RPMI7951 (cell line): ENCODE measurements at places on chromosomes 7 and 10. TPM values are rescaled to one million over a fixed set of nuclear protein-coding genes. Genes with fewer than 3 reads are reported as not detected.

Gene PLXNA4
- total RNA-seq: 1.4 and 2.1 TPM in 2 replicates

Gene ERVW-1
- total RNA-seq: not detected in 2 replicates

Gene TRIM4
- total RNA-seq: 19.1 and 19.4 TPM in 2 replicates

Gene MCM10
- total RNA-seq: 20.7 and 21.9 TPM in 2 replicates

Gene SRGN
- total RNA-seq: 333 and 345 TPM in 2 replicates

Gene CDHR3
- total RNA-seq: 1.3 and 1.4 TPM in 2 replicates

Gene PNLIPRP3
- not detected in 2 replicates for total RNA-seq

Gene CNTNAP2
- total RNA-seq: not detected in 2 replicates

Gene OR13A1
- total RNA-seq: not detected in 2 replicates

Gene ASIC3
- total RNA-seq: 0.10 and 1.3 TPM in 2 replicates

Gene LSM8
- total RNA-seq: 123 and 125 TPM in 2 replicates

DNA sequence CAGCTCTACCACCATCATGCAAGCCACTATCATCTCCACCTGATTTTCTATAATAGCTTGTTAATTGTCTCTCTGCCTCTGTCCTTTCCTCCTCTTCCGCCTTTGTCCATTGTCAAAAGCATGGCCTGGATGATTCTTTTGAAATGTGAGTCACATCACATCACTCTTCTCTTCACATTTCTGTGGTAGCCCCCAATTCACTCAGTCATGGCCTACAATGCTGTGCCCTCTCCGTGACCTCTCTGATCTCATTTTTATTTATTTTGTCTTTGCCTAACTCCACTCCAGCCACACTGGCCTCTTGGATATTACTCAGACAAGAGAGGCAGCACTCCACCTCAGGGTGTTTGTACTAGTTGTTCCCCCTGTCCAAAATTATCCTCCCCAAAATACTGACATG is 4.9 kb upstream of the ABCB4 start:
- DNase-seq: peak; percentile 39

- peak; percentile 13 for DNase-seq
These were observed 453.7 kb downstream of the SDK1 start for GRCh38 chr7:3754493-3755341.

DNA sequence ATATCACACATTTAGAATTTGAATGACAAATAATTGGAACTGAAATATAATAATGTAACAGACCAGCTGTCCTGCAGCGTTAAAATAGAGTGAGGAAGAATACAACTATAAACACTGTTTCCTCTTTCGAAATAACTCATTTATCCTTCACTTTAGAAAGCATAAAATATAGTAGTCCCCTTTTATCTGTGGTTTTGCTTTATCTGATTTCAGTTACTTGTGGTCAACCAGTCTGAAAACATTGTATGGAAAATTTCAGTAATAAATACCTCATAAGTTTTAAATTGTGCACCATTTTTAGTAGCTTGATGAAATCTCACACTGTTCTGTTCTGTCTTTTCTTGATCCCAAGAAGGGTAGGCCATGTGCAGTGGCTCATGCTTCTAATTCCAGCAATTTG is 31.7 kb downstream of the POLR1F start:
- DNase-seq: peak; percentile 47

DNA sequence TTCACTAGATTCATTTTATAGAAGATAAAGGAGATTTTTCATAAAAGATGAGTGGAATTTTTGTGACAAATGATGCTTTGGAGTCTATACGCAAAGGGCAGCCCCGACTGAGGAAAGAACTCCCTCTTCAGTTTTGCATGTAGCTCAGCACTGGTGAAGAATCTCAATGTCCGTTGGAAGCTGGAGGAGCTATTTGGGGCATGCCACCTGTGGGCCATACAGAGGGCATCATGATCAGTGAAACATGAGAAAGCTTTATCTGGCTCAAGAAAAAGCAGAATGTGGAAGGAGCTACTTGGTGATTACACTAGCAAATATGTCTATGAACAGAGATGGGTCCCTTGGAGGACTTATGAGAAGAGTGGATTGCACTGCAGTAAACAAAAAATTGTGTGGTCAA is 1359.3 kb downstream of the REEP3 start:
- no peak for DNase-seq

DNA sequence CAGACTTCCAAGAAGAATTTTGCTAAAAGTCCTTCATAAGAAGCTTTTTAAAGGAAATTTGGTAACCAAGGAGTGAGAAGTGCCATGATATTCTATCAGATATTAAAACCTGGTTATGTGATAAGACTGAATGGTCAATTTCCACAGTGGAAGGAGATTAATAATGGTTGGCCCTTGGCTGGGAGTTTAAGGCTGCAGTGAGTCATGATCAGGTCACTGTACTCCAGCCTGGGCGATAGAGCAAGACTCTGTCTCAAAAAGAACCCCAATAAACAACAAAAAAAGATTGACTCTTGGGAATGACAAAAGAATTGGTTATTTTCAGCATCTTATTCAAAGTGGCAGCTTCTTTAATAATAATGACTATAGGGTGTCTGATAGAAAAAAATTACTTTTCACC is 37.2 kb downstream of the EXOC4 start:
- peak; percentile 20 for DNase-seq

DNA sequence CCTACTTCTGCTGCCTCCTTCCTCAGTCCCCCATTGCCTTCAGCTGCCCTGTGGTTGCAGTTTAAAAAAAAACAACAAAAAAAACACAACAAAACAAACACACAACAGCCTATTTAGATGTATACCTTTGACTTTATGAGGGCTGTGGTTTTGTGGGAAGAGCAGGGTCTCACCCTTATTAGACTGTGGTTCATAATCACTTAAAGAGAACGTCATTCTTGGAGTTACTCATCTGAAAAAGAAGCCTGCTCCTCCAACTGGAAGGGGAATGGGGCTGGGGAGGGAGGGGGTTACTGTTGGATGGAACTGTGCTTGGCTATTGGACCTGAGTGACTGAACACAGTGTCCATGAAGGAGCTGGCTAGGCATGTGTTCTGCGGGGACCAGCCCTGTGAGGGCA is 48.1 kb downstream of the SDK1 start:
- DNase-seq: no peak

DNA sequence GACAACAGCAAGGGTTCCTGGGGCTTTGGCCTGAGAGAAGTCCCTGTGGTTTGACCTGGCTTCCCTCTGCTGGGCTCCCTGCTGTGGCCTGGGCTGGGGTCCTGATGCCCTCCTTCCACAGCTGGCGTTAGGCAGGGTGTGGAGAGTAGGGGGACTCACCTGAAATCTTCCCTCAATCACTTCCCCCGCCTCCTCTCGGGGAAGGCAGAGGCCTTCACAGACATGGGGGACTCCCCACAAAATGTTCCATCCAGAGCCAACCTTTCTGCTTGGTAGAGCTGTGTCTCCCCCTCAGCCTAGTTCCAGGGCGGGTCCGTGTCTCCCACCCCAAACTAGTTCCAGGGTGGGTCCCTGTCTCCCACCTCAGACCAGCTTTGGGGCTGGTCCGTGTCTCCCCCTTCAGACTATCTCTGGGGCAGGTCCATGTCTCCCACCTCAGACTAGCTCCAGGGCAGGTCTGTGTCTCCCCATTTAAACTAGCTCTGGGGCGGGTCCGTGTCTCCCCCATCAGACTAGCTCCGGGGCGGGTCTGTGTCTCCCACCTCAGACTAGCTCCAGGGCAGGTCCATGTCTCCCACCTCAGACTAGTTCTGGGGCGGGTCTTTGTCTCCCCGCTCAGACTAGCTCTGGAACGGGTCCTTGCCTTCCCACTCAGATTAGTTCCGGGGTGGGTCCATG is 2.2 kb downstream of the PVRIG start:
- no peak for DNase-seq

- peak; percentile 58 for DNase-seq
These were observed 73.4 kb upstream of the NAMPT start for GRCh38 chr7:106358103-106358663.

DNA sequence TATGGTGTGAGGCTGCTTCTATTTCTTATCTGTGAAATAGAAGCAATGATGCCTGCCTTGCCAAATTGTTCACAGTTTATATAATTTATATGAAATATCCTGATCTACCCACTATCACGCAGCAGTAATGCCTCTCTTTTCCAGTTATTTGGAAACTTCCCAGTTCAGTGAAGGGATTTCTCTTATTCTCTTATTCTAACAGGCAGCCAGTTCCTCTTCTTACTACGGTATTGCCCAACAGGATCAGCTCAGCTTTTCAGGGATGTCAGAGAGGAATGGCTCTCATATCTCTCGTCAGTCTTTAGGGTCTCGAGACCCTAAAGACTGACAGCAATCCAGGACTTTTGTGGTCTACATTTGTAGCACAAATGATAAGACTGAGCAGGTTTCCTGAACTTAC is 215.6 kb downstream of the CREB5 start:
- no peak for DNase-seq

DNA sequence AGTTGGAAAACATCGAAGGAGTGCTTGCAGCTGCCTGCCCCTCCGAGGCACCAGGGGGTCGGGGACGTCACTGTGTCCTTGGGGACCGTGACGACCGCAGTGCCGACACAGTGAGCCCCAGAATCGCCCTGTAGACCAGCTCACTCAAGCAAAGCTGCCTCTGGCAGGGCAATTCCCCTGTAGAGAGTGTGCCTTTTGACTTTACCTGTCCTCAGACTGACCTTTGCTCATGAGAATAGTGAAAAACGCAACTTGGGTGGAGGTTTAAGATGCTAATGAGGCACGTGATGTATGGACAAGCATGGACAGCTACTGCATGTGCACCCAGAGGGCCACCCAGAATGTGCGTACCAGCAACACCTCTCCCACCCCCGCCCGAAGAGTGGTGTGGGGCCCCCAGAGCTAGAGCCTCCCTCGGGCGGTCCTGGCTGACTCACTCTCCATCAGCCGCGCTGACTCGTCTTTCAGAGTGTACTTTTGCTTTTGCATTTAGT is 271.9 kb downstream of the ADARB2 start:
- DNase-seq: no peak

DNA sequence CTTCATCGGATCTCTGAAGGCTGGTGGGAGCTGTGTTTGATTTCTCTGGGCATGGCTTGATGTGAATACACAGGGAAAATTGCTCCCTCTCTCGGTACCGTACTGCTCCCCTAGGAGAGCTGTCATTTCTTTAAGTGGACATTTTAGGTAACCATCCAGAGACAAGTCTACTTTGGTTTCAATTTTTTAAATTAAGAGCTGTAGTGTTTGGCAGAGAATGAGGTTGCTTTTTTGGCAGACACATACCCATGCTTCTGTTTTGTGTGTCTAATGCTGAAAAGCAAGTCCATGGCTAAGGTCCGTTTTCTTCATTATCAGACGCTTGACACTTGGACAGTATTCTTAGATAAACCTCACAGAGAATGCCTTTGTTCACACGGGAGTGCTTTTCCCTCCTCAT is 61.3 kb upstream of the TRIL start:
- no peak for DNase-seq

- DNase-seq: peak; percentile 31
These were observed 578 bp downstream of the CACUL1 start for GRCh38 chr10:118754229-118754555.

DNA sequence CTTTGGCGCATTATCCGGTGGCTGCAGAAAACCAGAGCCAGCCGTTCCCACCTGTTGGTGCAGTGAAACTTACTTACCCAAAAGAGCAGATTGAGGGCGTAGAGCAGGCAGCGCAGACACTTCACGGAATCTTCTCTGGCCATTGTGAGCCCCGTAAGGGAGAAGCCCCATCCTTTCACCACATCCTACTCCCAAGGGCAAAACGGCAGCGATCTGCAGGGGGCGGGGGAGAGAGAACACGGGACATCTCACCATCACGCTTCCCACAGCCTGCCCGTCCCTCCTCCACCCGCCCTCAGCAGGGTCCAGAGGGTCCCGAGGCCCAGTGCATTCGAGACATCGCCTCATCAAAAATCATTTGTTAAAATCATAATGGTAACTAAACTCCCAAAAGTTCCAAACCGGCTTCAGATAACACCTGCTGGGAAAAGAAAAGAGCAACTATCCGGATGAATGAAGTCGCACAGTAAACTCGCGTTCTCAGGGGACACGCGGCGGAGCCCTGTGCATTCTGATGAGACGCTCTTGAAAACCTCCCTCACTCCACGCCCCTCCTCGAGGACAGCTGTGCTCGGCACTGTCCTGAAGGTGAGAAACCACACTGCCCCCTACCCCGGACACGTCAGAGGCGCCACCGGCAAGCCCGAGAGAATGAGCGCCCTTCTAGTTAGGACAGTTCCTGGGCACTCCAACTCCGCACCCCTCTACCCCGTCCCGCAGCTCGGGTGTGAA is 1.2 kb downstream of the TSPAN12 start:
- DNase-seq: peak; percentile 28

- DNase-seq: peak; percentile 41
These were observed 575.6 kb downstream of the ARL4A start for GRCh38 chr7:13262929-13263530.

- peak; percentile 52 for DNase-seq
These were observed 25.8 kb downstream of the TES start for GRCh38 chr7:116236020-116236630.

GRCh38 chr10:102371295-102371694 is 24.2 kb upstream of the NFKB2 start:
- no peak for DNase-seq
